SJSA1 (cell line): ENCODE measurements at places on chromosomes 6 and 20. TPM values are rescaled to one million over a fixed set of nuclear protein-coding genes. Genes with fewer than 3 reads are reported as not detected.

Gene NNAT
- not detected in 2 replicates for total RNA-seq

Gene OOEP
- not detected in 2 replicates for total RNA-seq

- no peak overlapping the region for H3K4me3 ChIP-seq
- H3K36me3 ChIP-seq, result peaks cover 91% of the 10 kb centered on the region
- no peaks in the 10 kb centered on the region for H3K27me3 ChIP-seq
These were observed 4.3 kb downstream of the CDC25B start for GRCh38 chr20:3800256-3800877.

DNA sequence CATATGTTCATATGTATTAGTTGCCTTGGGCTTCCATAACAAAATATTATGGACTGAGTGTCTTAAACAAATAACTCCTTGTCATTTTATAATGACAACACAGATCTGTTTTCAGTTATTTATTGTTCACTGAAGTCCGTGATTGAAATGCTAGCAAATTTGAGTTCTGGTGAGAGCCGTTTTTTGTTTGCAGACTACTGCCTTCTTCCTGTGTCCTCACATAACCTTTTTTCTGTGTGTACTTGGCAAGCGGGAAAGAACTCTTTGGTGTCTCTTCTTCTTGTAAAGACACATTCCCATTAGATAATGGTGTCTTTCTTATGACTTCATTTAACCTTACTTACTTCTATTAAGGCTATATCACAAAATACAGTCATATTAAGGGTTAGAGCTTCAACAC is 482.9 kb upstream of the EYS start:
- DNase-seq, result no peak
- no peak overlapping the region for H3K4me3 ChIP-seq
- no peak overlapping the region for H3K27ac ChIP-seq
- H3K4me1 ChIP-seq, result no peaks in the 10 kb centered on the region

GRCh38 chr6:139833592-139833991 is 459.1 kb upstream of the CITED2 start:
- H3K36me3 ChIP-seq, result no peaks in the 10 kb centered on the region
- H3K4me1 ChIP-seq, result no peaks in the 10 kb centered on the region
- no peak overlapping the region for H3K27ac ChIP-seq
- no peak for DNase-seq

GRCh38 chr6:146862508-146862919 is 263.7 kb downstream of the ADGB start:
- no peak overlapping the region for H3K4me3 ChIP-seq
- H3K27ac ChIP-seq, result no peak overlapping the region
- peaks cover 6% of the 10 kb centered on the region for H3K4me1 ChIP-seq
- no peaks in the 10 kb centered on the region for H3K36me3 ChIP-seq
- H3K27me3 ChIP-seq, result no peaks in the 10 kb centered on the region

- no peaks in the 10 kb centered on the region for H3K27me3 ChIP-seq
- H3K4me3 ChIP-seq, result no peak overlapping the region
- H3K36me3 ChIP-seq, result 0 out of 2 replicates have a peak, but pooled peaks cover 2% of the 10 kb centered on the region
- no peak for DNase-seq
- H3K4me1 ChIP-seq, result peaks cover 26% of the 10 kb centered on the region
- H3K27ac ChIP-seq, result no peak overlapping the region
These were observed 33.9 kb downstream of the DSE start for GRCh38 chr6:116404696-116405095.

GRCh38 chr6:163389354-163389753 is 25.2 kb upstream of the QKI start:
- DNase-seq, result no peak
- peaks cover 8% of the 10 kb centered on the region; the same call in 1 of the 2 replicates for H3K4me1 ChIP-seq
- no peaks in the 10 kb centered on the region for H3K27me3 ChIP-seq
- no peak overlapping the region for H3K27ac ChIP-seq
- no peaks in the 10 kb centered on the region for H3K36me3 ChIP-seq

DNA sequence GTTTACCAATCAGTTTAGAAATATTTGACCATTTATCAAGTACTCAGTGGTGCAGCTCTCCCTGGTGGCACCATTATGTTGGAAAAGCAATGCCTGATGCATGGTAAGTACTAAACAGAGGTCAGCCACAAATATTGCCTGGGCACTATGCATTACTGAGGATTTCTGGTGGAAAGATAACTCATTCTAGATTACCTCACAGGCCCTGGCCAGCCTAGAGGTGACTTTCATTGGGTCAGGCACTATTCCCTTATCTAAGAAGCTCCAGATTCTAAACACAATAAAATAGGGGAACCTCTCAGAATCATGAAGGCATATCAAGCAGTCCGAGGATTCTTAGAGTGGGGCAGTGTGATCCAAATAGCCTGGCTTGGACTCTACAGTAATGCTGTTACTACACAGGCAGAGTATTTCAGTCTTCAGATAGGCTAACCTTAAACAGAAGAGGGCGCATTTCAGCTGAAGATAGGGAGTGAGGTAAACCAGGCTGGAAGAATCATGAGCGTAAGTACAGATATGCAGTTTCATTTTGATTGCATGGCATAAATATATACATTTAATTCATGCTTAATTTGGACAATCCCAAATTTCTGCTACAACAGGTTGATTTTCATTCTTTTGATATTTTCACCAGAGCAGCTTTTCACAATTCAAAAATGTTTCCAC is 12.1 kb downstream of the LGSN start:
- H3K36me3 ChIP-seq, result no peaks in the 10 kb centered on the region
- peak; percentile 12 for DNase-seq
- no peaks in the 10 kb centered on the region for H3K27me3 ChIP-seq

DNA sequence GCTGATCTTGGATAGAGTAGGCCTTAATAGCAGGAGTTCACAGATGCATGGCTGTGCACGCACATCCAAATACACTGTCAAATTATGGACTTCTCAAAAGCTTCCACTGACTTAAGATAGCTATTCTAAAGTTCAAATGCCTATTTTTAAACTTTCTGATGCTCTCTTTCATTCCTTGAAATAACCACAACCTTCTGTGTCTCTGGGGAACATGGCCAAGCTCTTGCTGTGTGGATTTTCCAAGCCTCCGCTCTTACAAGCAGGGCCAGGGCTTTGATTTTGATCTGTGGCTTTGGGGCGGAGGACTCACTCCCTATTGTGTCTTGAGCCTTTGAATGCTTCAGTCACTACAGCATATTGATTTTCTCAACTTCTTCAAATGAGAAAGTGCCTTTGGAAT is 35.7 kb upstream of the SNRPB2 start:
- no peak overlapping the region for H3K4me3 ChIP-seq
- no peaks in the 10 kb centered on the region for H3K4me1 ChIP-seq
- no peak overlapping the region for H3K27ac ChIP-seq
- DNase-seq, result no peak
- H3K27me3 ChIP-seq, result 0 out of 2 replicates have a peak, but pooled peaks cover 2% of the 10 kb centered on the region

DNA sequence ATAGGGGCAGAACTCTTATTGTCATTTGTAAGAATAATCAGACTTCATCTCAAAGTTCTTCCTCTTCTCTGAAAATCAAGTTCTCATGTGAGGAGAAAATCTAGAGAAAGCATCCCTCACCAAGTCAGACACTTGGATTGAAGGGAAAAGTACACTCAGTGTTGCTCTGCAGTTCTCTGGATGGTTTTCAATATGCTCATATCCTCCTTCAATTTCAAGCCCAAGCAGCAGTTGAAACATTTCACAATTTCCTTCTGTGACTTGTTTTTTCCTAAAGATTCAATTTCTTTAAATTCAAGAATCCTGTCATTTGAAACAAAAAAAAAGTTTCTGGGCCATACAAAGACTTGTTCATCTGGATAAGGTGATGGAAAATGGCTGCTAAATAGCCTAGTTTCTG is 140.2 kb upstream of the AHI1 start:
- H3K4me1 ChIP-seq, result no peaks in the 10 kb centered on the region
- no peak for DNase-seq
- H3K27me3 ChIP-seq, result no peaks in the 10 kb centered on the region
- no peak overlapping the region for H3K4me3 ChIP-seq
- H3K36me3 ChIP-seq, result no peaks in the 10 kb centered on the region

- no peaks in the 10 kb centered on the region for H3K4me1 ChIP-seq
- DNase-seq, result no peak
These were observed 260.8 kb downstream of the ZFAND3 start for GRCh38 chr6:38080360-38080759.

- H3K4me1 ChIP-seq, result no peaks in the 10 kb centered on the region
- no peak overlapping the region for H3K4me3 ChIP-seq
- H3K27me3 ChIP-seq, result no peaks in the 10 kb centered on the region
- H3K27ac ChIP-seq, result no peak overlapping the region
- DNase-seq, result no peak
These were observed 104.6 kb downstream of the DTD1 start for GRCh38 chr20:18692447-18692846.

- peak; percentile 99 for DNase-seq
- H3K27me3 ChIP-seq, result no peaks in the 10 kb centered on the region
- H3K36me3 ChIP-seq, result peaks cover 45% of the 10 kb centered on the region
These were observed at the start of gene MCM3 for GRCh38 chr6:52284460-52285176. MCM3 (minus strand) TSS chr6:52284742; CDS start chr6:52284674, 68 bp downstream.

DNA sequence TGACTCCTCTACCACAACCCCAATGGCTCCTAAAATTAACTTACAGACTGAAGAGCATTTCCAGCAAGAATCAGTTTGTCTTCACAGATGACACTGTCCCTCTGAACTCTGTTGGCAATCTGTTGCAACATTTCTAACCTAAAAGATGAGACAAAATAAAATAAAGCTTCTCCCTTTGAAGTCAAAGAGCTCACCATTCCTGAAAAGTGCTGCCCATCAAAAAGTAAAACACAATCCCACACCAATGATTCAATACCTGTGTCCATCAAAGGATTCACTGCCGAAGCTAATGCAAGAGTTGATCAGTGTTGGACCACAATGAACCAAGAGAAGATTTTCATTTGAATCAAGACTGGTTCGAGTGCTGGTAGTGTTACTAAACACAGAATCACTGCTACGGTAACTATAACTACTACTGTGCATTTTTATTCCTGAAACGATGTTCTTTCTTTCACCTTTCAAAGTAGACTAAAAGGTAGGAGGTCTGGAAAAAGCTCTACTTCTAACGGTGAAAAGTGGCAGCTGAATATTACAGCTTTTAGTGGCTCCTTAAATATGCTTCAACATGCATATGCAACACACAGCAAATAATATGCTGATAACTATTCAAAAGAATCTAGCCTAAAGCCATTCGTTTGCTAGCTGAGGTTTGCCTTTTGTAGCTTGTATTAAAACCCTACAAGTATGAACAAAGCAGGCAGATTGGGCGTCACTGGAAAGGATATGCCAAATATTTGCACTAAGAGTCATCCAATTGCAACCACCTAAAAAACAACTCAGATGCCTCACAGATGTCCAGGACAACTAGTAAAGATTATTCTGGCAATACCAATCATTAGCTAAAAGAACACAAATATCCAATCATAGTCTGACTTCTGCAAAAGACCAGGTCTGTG is at the start of gene DST:
TSS of gene DST (minus strand) at position 524 of the 896 bp plus-strand sequence.
- DNase-seq, result peak; percentile 80
- H3K4me3 ChIP-seq, result no peak within 1 kb of the TSS
- peaks cover 21% of the 10 kb centered on the region for H3K4me1 ChIP-seq
- H3K27ac ChIP-seq, result peak within 1 kb of the TSS; percentile 66
- H3K27me3 ChIP-seq, result no peaks in the 10 kb centered on the region
- H3K36me3 ChIP-seq, result peaks cover 76% of the 10 kb centered on the region

- H3K27ac ChIP-seq, result no peak overlapping the region
- peaks cover 5% of the 10 kb centered on the region for H3K27me3 ChIP-seq
- no peak overlapping the region for H3K4me3 ChIP-seq
- DNase-seq, result no peak
- H3K36me3 ChIP-seq, result no peaks in the 10 kb centered on the region
These were observed 129.9 kb downstream of the EYA2 start for GRCh38 chr20:47024461-47024937.

DNA sequence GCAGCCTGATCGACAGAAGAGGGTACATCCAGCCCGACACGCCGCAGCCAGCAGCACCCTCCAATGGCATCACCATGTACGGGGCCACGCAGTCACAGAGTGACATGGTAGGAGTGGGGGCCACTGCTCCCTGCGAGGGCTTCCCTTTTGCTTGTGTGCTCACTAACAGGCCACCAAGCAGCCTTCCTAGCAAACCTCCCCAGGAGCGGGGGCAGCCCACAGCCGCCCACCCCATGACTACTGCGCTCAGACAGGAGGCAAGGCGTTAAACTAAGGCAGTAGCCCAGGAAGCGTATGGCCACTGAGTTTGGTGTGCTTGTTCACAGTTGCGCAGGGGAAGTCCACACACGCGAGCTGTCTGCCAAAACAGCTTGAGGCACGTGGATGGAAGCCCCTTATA is 169.5 kb upstream of the SNX9 start:
- no peaks in the 10 kb centered on the region for H3K4me1 ChIP-seq
- H3K4me3 ChIP-seq, result no peak overlapping the region
- no peak overlapping the region for H3K27ac ChIP-seq
- H3K36me3 ChIP-seq, result no peaks in the 10 kb centered on the region

GRCh38 chr6:24539416-24539815 is 44.6 kb downstream of the ALDH5A1 start:
- H3K4me1 ChIP-seq, result no peaks in the 10 kb centered on the region
- no peaks in the 10 kb centered on the region for H3K27me3 ChIP-seq
- no peaks in the 10 kb centered on the region for H3K36me3 ChIP-seq
- no peak overlapping the region for H3K4me3 ChIP-seq

DNA sequence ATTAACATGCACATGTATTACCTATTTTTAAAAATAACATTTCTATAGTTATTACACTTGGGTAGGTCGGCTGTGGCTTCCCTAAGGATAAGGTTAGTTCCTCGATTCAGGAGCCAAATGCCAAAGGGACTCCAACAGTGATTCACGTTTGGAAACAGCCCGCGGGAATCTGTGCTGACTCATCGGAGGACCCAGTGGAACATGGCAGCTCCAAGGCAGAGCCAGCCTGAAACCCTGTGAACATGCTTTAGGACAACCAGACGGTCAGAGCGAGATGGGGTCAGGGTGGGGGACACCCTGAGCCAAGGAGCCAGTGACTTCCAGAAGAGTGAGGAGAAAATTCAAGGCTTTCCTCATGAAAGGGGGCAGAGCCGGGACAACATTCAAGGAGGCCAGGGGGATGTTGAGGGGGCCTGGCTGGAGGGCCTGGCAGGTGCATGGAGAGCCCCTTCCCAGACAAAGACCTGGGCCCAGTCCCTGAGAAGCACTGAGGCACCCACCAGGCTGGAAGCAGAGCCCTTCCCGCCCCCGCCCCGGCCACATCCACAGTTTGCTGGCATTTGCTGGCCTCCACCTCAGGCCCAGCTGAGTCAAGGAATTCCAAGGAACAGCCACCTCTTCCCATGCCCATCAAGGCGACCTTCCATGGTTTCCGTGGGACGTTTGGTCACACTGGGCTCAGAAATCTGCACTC is 133.2 kb downstream of the SNX5 start:
- peak overlapping the region; percentile 34 for H3K27ac ChIP-seq
- H3K27me3 ChIP-seq, result no peaks in the 10 kb centered on the region
- no peak overlapping the region for H3K4me3 ChIP-seq
- DNase-seq, result peak; percentile 84
